ENCODE measurements at places on chromosomes 11 and 22.

DNA sequence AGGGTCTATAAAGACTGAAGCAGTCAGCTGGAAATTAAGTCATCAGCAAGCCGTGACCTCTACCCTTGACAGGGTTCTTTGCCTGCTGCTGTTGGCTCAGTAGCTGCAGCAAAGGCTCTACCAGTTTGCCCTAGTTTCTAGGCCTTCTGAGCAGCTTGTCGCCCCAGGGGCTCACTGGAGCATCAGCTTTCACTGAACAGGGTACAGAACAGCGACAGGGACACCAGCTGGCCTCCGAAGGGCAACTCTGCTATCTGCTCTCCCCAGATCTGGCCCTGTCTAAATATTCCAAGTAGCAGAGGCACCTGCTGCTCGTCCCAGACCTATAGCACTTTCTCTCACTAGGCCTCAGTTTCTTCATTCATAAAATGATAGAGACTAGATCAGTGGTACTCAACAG, 42.4 kb downstream of the SMCO4 start:
- DNase-seq: no peak

- DNase-seq: peak; percentile 40
These were observed 26.9 kb downstream of the POLR3H start for GRCh38 chr22:41517172-41518047.

DNA sequence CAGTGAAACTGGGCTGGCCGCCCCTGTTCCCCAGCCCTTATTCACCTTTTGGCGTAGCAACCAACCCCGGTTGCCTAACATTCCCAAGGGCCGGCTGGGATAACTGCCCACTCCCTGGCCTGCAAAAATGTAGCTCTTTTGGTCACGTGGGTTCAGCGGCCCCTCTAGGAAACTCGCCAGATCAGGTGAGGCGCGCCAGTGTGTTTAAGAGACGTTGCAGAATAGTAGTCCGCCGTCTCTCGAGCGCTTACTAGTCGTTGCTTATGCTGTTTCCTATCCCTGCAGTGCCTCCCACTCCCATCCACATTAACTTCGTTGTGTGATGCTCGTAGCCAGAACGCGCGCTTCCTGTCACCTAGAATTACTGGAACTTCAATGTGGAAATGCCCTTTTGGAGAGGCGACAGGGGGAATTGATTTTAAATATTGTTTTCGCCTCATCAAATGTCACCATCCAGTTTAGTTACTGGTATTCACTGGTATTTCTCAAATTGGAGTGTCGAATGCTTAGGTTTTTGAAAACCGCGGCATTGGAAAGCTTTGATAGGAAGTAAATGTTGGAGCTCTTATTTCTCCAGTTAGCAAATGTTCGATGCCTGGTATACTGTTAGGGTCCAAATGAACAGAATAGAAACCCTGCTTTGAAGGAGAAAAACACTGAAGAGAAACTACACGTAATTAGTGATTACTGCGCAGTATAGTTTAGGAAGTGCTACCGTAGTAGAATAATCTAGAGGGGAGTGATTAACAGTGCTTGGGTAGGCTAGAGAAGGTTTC, 823 bp downstream of the CEP57 start:
- DNase-seq: peak; percentile 37

GRCh38 chr11:79768343-79768742, 327.5 kb upstream of the TENM4 start:
- no peak for DNase-seq

GRCh38 chr11:47185305-47186075, 744 bp downstream of the PACSIN3 start:
- no peak for DNase-seq

DNA sequence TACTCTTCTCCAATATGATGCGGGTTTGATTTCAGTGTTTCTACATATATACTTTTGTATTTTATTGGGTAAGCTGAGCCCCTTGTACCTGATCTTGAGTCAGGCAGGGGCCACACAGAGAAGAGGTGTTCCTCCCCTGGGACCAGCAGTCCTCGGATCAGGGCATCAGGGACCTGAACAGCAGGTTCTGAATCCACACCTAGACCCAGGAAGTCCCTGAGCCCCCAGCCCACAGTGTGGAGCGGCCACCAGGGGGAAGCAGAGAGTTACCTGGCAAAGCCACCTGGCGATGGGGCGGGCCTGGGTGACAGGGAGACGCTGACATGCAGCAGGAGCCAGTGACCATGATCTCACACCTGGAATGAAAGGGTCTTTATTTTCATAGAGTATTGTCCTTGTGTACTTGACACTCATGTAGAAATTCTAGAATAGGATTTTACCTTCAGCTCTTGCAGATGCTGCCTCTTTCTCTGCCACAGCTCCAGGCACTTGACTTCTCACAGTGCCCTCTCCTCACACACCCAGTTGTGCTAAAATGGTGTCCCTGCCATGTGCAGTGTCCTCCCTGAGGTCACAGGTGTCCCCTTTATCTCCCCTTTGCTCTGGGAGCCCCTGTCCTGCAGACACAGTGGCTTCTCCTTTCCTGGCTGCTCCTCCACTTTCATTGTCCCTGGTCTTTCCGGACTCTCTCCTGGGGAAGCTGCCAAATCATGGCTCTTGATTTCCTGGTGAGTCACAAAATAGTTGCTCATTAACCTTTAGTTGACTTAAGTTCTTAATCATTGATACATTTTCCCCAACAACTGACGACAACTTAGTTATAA, 48.5 kb downstream of the GGTLC2 start:
- peak; percentile 68 for DNase-seq

DNA sequence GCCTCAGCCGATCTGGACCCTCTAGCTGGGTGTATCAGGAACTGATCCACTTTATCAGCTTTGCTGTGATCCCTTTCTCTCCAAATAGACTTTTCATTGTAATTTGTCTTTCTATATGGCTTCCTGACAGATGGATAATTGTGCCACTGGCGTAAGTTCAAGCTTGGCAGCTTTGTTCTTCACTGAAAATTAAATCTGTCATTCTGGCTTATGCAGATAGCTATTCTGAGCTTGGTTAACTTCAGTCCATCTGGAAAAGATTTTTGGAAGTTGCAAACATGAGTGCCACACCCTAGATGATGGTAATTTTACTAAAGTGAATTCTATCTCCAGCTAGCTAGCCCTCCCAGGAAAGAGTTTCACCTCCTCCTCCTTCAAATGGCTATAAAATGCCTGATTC, 8.1 kb downstream of the OR5A2 start:
- DNase-seq: no peak

DNA sequence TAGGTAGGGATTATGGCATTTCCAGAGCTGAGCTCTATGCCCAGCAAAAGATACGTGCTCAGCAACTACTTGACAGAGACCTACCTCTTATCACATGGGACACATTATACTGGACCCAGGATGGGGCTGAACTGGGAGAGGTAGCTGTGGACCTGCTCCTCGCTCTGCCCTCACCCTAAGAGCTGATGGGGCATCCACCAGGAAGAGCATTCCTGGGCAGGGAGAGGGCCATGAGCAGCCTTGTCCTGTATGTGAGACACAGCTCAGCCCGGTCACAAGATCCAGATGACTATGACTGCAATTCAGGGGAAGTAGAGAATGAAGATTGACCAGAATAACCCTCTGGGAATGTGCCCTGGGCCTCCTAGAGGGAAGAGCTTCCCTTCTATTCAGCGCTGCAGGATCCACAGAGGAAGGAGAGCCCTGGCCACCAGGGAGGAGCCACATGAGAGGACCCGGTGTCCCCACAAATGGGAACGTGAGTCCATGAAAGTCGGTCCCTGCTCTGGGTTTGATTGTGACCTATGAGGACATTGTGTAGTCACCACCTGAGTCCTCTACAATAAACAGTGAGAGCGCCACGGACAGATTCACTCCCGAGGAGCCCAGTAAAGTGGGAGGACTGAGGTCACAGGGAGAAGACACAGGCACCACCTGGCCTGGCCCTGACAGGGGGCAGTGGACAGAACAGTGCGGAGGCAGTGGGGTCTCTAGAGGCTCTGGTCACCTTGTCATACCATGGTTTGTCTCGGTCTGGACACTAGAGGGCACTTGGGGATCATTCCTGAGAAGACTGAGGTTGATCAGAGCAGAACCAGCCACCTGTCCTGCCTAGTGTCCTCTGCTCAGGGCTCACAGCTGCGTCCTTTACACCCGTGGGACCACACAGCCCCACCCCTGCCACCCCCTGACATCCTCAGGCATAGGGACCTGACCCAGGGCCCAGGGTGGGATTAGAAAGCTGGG, 99.5 kb downstream of the ZNF280B start:
- no peak for DNase-seq

- no peak for DNase-seq
These were observed 35.0 kb upstream of the BMAL1 start for GRCh38 chr11:13242564-13242963.

DNA sequence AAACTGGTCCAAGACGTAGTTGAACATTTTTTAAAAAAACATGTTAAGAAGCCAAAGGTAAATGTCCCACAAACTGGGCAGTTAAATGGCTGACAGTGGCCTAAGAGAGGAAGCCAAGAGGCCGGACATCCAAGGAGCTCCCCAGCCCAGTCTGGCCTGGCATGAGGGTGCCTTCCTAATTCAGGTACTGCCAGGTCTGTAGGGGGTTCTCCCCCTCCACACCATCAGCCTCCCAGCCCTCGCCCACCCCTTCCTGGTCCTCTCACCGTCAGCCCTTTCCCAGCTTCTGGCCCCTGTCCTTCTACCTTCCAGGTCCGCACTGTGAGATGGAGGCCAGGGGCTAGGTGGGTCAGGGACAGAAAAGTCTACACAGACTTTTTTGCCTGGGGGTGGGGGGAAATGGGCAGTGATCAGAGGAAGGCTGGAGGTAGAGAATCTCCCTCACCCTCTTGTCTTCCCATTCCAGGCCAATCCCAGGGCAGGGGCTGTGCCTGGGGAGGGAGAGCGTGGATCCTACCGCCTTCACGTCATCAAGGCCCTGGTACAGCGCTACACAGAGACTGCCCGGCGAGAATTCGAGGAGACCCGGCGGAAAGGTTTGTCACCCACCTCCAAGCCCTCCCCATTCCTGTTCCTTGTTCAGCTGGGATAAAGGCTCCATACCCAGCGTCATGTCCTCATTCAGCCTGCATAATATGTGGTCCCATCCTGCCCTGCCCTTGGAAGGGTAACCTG, 6.0 kb downstream of the ART5 start:
- DNase-seq: no peak

- no peak for DNase-seq
These were observed 385.1 kb downstream of the BUD13 start for GRCh38 chr11:116387641-116388040.

- DNase-seq: no peak
These were observed 114.9 kb downstream of the C11orf91 start for GRCh38 chr11:33585586-33586209.

Data from stimulated activated CD4-positive, alpha-beta T cell treated with anti-CD3 and anti-CD28 coated beads, Interleukin-12 subunit alpha, Interleukin-12 subunit beta, amount 100 ng/mL, for 4 hours (primary cell).